ENCODE measurements at places on chromosomes 12 and 14. TPM values are rescaled to one million over a fixed set of nuclear protein-coding genes. Genes with fewer than 3 reads are reported as not detected.

DNA sequence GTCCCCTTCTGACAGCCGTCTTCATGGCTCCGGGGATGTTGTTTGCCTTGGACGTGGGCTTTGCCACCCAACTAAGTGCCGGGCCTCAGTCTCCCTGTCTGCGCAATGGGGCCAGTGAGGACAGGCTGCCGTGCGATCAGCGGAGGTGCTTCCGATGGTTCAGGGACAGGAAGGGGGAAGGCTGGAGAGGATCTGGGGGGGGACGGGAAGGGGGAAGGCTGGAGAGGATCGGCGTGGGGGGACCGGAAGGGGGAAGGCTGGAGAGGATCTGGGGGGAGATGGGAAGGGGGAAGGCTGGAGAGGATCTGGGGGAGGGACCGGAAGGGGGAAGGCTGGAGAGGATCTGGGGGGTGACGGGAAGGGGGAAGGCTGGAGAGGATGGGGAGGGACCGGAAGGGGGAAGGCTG, 3.4 kb downstream of the MMP17 start:
- peak; percentile 61 for DNase-seq

GRCh38 chr12:47067176-47067575, 12.2 kb upstream of the PCED1B start:
- DNase-seq: no peak

GRCh38 chr14:36511981-36512584, 7.9 kb downstream of the NKX2-1 start:
- no peak for DNase-seq

DNA sequence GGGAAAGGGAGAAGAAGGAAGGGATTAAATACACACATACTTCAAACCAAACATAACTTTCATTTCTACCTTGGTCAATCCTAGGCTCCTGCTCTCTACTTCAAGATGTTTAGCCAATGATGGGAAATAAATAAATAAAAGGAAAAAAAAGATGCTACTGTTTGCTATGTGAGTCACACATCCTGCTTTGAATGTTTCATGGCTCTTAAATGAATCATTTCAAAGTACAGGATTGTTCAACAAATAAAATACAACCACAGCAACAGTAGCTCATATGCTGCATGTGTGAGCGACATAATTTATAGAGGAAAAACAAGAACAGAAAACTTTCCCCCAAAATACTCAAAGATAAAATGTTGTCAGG, 54.3 kb upstream of the NPFF start:
- peak; percentile 84 for DNase-seq

DNA sequence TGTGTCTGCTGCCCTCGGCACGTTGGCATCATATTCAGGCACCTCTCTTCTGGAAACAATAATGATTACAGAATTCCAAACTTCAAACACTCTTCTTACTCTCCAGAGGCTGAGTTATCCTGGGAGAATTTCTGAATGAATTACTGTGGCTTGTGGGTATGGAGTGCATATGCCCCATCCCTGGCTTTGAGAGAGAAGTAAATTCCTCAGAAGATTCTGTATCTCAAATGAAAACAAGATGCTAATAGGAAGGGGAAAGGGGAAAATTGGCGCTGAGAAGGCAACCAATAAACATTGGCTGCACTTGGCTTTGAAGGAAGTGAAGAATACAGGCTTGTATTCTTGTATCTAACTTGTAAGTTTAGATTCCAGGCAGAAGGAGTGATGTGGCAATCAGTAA, 132.0 kb upstream of the NOVA1 start:
- peak; percentile 3 for DNase-seq

- DNase-seq: peak; percentile 67
Observed at GRCh38 chr12:101939856-101940265, 62.5 kb downstream of the DRAM1 start.

TAS2R50 gene
- total RNA-seq: not detected

ALG10B gene
- total RNA-seq: 2.4 TPM

SMCO2 gene
- total RNA-seq: 0.33 TPM

All from H4 (cell line).